ENCODE measurements at places on chromosomes 16 and 17.

GRCh38 chr17:16593356-16594102 lies 24.5 kb upstream of the ZNF287 start:
- no peak for DNase-seq

- no peak for DNase-seq
Measured at GRCh38 chr17:73315471-73315870, 3.7 kb upstream of the CDC42EP4 start.

DNA sequence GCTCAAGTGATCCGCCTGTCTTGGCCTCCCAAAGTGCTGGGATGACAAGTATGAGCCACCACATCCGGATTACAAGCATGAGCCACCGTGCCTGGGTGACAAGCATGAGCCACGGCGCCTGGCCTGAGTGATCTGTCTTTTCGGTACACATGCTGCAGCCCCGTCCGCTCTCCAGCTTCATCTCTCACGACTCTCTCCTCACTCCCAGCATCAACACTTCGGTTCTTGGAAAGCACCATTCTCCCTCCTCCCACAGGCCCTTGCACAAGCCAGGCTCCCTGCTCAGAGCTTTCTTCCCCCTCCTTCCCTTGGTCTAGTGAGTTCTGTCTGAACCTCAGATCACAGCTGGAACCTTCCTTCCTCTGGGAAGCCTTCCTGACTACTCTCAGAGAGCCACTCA lies 6.5 kb upstream of the NCBP3 start:
- DNase-seq: no peak

- DNase-seq: no peak
Measured at GRCh38 chr17:27339198-27339835, 45.4 kb downstream of the WSB1 start.

GRCh38 chr17:49452201-49452600 lies 37.5 kb upstream of the PHB1 start:
- DNase-seq: no peak

- no peak for DNase-seq
Measured at GRCh38 chr16:83779886-83780285, 27.9 kb upstream of the HSBP1 start.

GRCh38 chr17:63928966-63929695 lies 3.0 kb downstream of the CD79B start:
- no peak for DNase-seq

GRCh38 chr16:67897231-67897630 lies 4.2 kb downstream of the PSKH1 start:
- DNase-seq: no peak

- no peak for DNase-seq
Measured at GRCh38 chr16:57999366-57999970, 1.0 kb downstream of the ZNF319 start.

Data from hematopoietic multipotent progenitor cell treated with erythropoietin and hydrocortisone succinate and interleukin-3 and kit ligand, for 17 days (in vitro differentiated cells).